ENCODE measurements at places on chromosomes 3 and 15.

DNA sequence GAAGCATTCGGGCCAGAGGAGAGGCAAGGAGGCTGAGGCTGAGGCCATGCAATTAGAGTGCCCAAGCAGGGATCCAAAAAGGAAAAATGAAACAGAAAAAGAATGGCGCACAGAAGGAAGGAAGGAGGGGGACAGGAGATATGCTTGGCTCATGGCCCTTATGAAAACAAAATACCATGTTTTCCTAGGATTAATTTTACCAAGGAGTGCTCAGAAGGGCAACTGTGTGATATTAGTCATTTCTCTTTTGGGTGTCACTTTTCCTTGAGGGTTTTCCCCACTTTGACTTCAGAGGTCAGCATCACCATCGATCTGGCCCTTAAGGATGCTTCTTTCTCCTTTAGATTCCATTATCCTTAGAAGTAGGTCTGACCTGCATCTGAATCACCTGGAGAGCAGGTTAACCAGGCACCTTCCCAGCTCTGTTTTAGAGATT, 1.4 kb downstream of the PARP14 start:
- DNase-seq = no peak

DNA sequence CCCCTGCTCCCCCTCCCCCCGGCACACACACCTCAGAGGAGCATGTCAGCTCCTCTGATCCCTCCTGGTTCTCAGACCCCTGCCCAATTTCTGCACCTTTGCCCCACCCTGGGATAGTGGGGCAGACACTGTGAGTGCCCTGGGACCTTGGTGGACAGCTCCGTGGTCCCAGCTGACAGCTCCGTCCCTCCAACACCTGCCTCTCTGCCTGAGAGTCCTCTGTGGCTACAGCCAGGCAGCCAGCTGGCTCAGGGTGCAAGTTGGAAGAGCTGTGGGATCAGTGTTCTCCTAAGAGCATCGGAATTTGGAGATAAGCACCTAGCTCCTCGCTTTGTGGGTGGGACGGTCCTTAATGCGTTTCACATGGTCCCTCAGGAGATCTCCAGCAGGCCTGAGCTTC, 43.7 kb upstream of the PGPEP1L start:
- no peak for DNase-seq

DNA sequence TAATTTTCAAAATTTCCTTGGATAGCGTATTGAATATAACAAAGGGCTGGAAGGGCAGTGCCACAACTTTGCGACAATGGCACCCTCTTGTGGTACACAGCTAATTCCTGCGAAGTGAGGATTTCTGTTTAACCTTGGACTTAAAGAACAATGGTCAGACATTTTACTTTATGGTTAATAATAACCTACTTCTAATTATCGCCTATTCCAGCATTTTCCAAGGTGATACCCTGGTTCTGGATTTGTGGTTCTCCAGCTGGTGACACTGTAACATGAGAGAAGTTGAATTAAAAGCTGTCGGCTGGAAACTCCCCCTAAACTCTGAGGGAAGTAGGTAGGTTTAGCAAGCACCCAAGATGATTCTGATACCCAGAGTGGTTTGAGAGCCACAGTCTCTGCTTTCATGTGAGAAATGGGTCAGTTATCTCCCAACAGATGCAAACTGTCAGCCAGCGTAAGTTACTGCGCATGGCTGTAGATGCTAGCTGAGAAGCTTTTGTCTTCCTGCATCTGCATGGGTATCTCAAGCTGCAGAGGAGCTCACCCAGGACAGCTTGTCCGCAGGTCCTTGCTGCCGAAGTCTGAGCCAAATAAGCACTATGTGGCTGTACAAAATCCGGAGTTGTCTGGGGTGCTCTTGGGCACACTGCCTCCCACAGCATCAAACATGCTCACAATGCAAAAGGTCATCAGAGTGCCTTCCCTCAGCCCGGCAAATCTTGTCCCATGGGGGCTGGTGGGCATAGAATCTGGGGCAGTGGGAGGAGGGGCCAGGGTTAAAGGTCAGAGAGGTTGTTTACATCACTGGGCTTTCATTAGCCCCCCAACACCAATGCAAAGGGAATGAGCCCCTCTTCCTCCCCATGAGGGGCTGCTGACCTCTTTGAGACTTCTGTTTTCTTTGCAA, 6.6 kb upstream of the CHSY1 start:
- no peak for DNase-seq

- no peak for DNase-seq
These were observed 94.3 kb downstream of the AQP9 start for GRCh38 chr15:58232281-58233065.

GRCh38 chr3:186510374-186511079, 33.7 kb downstream of the CRYGS start:
- no peak for DNase-seq
